ENCODE measurements at places on chromosomes 7 and 10.

- DNase-seq: no peak
Measured at GRCh38 chr7:128361411-128362379, at the start of gene PRRT4. Gene PRRT4, minus strand, starts transcription at chr7:128361690.

DNA sequence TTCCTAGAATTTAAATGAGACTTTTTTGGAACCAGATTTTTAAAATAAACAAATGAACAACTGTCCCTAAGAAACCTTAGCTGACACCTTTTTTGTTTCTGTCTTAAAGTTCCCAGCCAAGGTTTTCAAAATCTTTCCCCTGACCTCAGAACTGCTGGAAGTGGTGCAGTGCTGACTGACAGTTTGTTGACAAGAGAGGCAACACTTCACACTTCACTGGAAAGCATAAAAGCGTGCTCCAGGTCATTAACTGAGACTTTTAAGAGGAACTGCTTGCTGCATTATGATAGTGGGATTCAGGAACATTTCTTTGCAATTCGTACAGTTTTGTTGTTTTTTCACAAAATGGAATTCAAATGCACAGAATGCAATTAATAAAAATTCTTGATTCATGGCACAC lies 36.2 kb downstream of the SYPL1 start:
- DNase-seq: no peak

GRCh38 chr10:125672884-125673283 lies 10.1 kb downstream of the TEX36 start:
- DNase-seq: no peak

GRCh38 chr7:17342756-17343155 lies 44.3 kb downstream of the AHR start:
- no peak for DNase-seq

GRCh38 chr7:7180725-7181449 lies 1.5 kb upstream of the C1GALT1 start:
- DNase-seq: no peak

DNA sequence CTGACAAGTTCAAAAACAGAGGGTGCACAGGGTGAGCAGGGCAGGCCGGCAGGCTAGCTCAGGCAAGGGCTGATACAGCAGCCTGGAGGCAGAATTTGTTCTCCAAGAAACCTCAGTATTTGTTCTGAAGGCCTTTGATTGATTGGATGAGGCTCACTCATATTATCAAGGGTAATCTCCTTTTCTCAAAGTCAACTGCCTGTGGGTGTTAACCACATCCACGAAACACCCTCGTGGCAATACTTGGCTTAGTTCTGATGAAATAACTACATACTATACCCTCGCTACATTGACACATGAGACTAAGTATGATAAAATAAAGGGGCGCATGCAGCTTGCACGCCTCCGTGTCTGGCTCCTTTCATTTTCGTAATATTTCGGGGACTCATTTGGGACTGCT lies 4.4 kb upstream of the PPP2R2D start:
- peak; percentile 34 for DNase-seq

- DNase-seq: no peak
Measured at GRCh38 chr7:117564080-117564479, 84.3 kb downstream of the CFTR start.

GRCh38 chr7:128940494-128941322 lies 3.0 kb downstream of the IRF5 start:
- DNase-seq: no peak

DNA sequence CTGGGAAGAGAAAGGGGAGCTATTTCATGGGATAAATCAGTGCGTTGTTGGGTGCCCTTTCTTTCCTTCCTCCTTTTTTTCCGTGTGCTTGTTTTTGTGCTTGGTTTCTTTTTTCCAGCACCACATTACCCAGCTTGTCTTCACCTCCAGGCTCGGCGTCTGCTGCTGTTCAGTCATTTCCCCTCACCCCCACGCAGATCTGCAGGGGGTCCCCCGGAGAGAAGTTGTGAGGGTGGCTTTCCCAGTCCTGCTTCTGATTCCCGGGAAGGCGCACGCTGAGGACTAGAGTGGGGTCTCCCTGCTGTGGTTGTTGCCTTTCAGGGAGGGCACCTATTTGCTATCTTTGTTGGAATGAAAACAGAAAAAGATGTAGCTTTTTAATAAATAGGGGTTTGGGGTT lies 1.6 kb downstream of the CAMK1D start:
- no peak for DNase-seq

GRCh38 chr10:1050554-1050953 lies 1.6 kb upstream of the IDI1 start:
- DNase-seq: no peak

All from thymus (tissue), 14 donors.